Activated CD4-positive, alpha-beta T cell treated with anti-CD3 and anti-CD28 coated beads for 4 hours (primary cell): ENCODE measurements at places on chromosomes 13 and 19.

GRCh38 chr19:2077398-2077797 is 18.7 kb downstream of the MOB3A start:
- DNase-seq: no peak

DNA sequence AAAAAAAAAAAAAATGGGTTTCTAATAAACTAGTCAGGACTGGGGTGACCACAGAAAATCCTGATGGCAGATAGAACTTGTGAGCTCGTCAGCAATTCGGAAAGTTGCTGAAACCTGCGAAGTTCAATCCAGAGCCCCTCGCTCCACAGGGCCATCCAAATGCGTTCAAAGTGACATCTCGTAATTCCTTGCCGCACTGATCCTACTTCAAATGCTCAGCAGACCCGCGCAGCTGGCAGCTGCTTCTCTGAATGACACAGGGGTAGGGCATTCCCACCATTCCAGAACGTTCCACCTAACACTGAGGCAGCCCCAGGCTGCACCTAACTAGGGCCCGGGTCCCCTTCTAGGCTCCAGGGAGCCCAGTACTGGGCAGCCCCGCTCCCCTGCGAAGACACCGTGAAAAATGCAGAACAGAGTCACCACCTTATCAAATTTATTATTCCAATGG is 4.8 kb upstream of the DAPK3 start:
- no peak for DNase-seq

DNA sequence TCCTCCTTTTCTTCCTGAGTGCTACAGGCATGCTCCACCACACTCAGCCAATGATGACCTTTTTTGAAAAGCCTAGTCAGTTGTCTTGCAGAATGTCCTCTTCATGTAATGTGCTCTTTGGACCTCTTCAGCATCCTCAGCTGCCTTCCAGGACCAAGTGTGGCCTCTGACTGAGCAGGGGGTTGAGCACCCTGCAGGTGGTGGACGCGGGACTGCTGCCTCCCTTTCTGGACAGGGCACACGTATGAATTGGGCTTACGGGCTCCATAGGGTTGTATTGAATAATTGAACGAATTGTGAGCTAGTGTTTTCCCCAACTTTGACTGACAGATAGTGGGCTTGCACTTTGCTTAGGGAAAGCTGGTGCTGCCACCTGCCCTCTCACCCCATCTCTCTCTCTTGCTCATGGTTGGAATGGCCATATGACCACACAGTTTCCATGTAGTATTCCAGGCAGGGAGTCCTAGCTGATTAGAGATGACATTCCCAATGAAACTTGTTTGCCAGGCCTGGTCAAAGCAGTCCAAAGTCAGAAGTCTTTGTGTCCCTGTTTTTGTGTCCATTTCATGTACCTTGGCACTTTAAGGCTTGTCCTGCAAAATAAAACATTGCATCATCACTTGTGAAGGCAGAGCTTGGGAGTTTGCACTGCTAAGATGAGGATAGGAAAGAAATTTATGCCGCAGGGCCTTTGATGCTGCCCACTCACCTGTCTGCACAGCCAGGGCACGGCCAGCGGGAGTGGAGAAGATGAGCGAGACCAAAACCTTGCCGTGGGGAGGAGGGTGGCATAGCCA is 76.3 kb upstream of the NPAS1 start:
- DNase-seq: no peak

GRCh38 chr13:48708764-48709163 is 55.0 kb downstream of the CYSLTR2 start:
- DNase-seq: no peak

GRCh38 chr13:36447501-36447900 is 15.2 kb downstream of the CCNA1 start:
- no peak for DNase-seq

GRCh38 chr13:101751488-101751887 is 299.0 kb downstream of the ITGBL1 start:
- DNase-seq: no peak

DNA sequence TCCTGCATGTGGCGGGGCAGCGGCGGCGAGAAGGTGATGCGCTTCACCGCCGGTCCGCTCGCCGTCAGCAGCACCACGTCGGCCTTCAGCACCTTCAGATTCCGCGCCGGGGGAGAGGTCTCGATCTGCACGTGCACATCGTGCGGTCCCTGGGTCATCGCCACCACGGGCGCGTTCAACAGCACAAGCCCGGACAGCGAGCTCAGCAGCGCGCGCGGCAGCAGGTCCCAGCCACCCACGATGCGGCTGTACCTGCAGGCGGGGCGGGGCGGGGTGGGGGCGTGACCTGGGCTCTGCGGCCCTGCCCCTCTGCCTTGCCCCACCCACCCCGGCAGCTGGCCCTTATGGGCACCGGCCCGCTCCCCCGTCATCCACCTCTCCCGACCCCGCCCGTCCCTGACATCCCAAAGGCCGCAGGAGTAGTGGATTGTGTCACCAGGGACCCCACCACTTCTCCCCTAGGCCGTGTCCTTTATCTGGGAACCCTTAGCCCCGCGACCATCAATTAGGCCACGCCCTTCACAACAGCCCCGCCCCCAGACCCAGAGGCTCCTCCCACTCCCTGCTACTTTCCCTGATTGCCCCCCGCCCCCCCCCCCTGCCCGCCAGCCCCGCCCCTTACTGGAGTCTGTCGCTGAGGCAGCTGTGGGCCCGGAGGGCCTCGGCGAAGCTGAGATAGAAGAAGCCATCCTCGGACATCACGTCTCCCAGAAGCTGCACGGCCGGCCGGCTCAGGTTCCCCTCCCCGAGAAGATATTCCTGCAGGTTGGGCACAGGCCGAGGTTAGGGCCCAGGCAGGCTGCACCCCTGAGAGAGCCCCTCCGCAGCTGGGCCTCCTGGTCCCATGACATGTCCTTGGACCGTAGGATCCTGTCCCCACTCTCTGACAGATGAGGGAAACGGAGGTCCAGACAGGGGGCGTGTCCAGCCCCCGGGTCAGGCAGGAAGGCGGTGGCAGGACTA is 6.1 kb downstream of the IL4I1 start:
- DNase-seq: peak; percentile 73

- DNase-seq: no peak
Observed at GRCh38 chr19:3073159-3073563, 10.9 kb upstream of the TLE5 start.

DNA sequence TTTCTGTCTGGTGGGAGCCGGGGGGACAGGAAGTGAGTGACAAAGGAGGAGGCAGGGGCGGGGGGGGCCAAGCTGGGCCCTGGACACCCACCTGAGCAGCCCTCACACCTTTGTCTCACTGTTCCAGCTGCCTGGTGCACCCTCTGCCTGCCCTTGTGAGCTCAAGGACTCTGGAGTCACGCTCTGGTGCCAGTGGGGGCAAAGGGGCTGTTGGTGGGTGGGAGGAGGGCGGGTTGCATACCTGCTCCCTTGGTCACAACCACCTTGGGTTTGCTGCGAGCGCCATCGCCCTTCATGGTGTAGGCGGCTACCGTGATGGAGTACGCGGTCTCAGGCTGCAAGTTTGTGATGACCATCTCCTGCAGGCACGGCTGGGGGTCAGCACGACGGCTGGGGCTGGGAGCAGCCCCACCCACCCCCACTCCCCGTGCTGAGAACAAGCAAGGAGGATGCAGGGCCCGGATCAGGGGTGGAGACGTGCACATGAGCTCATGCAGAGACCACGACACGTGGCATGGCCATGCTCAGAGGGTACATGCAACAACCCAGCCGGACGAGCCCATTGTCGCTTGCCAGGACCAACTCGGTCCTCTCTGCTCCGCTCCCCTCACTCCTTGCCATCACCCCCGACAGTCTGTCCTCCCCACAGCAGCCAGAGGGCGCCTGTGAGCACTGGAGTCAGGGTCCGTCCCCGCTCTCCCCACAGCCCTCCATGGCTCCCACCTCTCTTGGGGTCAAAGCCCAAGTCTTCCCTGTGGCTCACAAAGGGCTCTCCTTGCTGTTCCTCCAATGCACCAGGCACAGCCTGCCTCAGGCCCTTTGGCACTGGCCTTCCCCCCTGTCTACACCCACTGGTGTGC is 114.9 kb downstream of the PTPRS start:
- no peak for DNase-seq

DNA sequence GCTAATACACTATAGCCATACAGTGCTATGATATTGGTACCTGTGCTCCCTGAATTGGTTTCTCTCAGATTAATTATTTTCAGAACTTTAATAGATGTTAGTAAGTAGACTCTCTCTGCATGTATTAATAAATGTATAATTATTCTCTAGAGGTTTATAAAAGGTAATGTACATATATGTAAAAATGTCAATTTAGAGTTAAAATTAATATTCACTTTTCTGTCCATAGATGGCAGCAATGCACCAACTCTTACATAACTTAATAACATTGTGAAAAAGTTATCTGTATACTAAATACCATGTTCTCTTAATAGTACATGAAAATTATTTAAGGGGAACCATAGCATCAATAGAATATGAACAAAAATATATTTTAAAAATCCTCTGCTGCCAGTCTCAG is 515.0 kb upstream of the KLHL1 start:
- DNase-seq: no peak

GRCh38 chr19:37059142-37059541 is 19.1 kb upstream of the ZNF420 start:
- no peak for DNase-seq

GRCh38 chr13:97113231-97114001 is 108.7 kb upstream of the MBNL2 start:
- DNase-seq: no peak

GRCh38 chr13:30119476-30119875 is 187.9 kb downstream of the KATNAL1 start:
- DNase-seq: no peak

GRCh38 chr19:33950091-33950750 is 153.6 kb downstream of the KCTD15 start:
- DNase-seq: no peak

GRCh38 chr13:74388626-74389025 is 254.4 kb upstream of the KLF12 start:
- DNase-seq: no peak

- no peak for DNase-seq
Observed at GRCh38 chr13:33868343-33868994, 50.5 kb downstream of the RFC3 start.

DNA sequence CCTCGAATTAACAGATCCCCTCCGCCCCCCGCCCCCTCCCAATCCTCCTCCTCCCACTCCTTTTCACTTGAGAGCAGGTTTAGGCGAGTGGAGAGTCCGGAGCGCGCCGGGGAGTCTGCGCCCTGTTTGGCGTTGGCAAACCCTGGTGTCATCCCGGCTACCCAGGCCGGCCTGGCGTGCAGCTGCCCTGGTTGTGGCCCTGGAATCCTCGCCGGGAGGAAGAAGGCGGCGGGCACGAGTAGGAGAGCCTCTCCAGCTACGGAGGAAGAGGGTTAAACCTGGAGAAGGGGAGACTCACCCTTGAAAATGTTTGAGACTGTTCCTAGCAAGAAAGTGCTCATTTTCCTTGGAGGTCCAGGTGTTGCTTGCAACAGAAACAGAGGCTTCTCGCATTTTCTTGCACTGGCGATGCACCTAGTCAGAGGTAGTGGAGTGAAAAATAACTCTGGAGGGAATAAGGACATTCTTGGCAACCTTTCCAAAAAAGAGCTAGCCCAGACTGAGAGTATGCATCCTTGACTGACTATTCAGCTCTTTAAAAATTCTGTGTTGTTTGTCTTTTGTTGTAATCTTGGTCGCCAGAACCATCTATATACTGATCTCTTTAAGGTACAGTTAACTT is 1.3 kb upstream of the SOX21 start:
- no peak for DNase-seq

- no peak for DNase-seq
Observed at GRCh38 chr19:10384580-10384979, 4.2 kb upstream of the TYK2 start.

GRCh38 chr19:1040476-1041271 is 767 bp downstream of the ABCA7 start:
- peak; percentile 87 for DNase-seq
